Stimulated activated CD4-positive, alpha-beta T cell treated with anti-CD3 and anti-CD28 coated beads, TNF-alpha, amount 100 ng/mL, for 4 hours (primary cell): ENCODE measurements at places on chromosomes 12 and 14.

DNA sequence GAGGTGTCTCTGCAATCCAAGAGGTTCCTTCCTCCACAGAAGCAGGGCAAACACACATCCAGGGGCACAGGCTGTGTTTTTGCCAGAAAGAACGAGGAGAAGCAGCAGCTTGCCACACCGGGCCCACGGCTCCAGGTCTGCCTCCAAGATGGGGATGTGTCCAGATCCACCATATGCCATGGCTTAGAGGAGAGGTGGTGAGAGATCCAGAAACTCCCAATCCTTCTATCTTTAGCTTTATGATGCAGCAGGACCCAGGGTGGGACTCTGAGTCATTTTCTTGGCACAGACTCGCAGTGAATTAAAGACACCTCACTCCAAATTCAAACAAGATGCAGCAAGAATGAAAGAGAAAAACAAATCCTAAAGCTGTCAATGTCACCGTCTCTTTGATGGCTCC, 481.4 kb upstream of the TMEM132C start:
- no peak for DNase-seq

DNA sequence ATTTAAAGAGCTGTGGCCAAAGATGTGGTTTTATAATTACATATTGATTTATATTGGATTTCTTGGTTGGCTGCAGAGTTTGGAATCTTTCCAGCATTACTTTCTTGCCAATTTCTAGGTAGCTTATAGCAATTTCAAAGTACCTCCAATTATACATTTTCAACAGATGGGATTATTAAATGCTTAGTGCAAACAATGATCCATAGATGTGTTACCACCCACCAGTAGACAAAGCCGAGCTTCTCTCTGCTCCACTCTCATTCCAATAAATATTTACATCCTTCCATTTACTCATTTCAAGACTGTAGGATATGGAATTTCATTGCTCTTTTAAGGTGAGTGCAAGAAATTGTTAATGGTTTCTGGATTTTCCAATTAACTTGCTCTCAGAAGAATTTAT, 21.6 kb upstream of the TMCC3 start:
- no peak for DNase-seq

GRCh38 chr14:37709419-37710195, 114.2 kb downstream of the TTC6 start:
- no peak for DNase-seq

- DNase-seq, result no peak
These were observed 20.1 kb downstream of the MDM2 start for GRCh38 chr12:68827895-68828671.

GRCh38 chr12:114789276-114789675, 105.3 kb upstream of the TBX3 start:
- no peak for DNase-seq

GRCh38 chr12:4024701-4025100, 151.5 kb upstream of the PARP11 start:
- DNase-seq, result no peak

GRCh38 chr12:11652351-11653040, 3.0 kb downstream of the ETV6 start:
- DNase-seq, result no peak

- no peak for DNase-seq
These were observed 31.4 kb downstream of the MAP1LC3B2 start for GRCh38 chr12:116590561-116590960.

DNA sequence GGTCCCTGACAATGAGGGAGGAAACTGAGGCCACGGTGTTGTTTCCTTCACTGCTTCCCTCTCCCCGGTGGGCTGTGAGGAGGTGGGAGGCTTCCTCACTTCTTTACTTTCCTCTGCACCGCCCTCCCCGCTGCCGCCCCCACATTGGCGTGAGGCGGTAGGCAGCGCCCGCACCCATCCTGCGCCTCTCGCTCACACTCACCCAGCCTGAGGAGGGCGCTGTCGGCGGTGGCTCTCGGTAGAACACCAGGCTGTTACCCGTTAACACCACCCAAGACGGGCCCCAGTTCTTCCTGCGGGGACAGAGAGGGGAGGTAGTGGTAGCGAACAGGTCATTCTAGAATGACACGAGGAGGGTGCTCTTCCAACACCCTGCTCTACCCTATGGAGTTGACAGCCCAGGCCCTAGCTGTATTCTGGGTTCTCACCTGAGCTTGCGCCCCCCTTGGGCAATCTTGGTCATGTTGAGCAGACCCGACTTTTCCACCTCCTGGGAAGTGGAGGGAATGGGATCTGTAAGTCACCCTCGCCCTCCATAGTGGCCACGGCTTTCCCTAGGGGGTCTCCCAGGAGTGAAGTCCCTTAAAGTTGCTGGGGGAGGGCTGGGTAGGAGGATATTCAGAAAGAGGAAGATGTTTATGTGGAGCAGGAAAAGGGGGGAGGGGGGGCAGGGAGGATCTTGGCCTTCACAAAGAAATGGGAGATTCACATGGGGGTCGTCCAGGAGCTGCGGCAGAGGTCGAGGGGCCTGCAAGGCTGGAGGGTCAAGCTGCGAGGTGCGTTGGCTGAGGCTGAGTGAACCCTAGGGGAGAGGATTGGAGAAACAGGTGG, 3.3 kb downstream of the ARHGAP9 start:
- no peak for DNase-seq

DNA sequence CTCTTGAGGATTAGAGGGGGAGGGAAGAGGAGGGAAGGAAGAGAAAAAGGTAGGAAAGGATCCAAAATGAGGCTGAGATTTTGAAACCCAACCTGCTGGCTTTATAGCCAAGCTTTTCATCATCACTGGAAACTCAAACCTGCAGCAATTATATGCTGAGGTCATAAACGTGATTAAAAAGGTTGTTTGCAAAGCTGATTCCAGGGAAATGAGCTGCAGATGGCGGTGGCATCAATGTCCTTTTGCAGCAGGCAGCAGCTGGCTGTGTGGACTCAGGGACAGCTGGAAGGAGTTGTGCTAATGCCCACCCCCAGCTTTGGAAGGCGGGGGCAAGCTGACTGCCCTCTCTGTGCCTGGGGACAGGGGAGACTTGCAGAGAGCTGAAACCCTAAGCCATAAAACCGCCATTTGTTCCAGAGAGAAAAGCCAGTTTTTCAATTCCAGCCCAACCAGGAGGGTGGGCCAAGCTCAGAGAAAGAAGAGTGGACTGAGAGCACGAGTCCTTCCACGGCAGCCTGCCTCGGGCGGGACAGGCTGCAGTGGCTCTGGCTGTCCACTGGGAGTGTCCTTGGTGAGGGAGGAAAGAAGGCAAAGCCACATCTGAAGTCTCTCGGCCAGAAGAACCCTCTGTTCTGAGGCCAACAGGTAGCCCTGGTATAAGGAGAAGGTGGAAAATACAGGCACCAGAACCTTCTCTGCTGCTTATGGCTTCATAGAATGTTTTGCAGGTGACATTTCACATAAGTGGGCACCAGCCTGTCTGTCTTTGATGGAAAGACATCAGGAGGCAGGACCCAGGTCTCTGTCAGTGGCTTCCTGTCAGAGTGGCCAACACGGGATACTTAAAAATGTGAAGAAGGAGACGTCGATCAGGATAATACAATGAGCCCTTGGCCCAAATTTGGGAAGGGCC, 90.7 kb downstream of the SINHCAF start:
- no peak for DNase-seq

GRCh38 chr12:126424696-126425095, 1359.5 kb downstream of the AACS start:
- no peak for DNase-seq

DNA sequence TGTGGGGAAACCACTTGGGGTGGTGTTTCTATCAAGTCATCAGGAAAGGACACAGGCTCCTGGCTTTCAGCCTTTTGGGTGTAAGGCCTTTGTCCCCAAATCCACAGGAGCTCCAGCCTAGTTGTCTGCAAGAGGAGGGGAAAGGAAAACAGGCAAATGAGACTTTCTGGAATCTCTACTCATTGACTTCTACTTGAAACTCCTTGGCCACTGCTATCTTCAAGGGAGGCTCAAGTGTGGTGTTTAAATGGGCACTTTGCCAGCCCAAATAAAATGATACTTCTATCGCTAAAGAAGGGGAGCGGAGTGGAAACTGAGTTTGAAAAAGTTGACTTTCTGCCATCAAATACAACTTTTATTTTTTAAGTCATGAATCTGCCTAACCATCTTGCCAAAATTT, 445.9 kb upstream of the RGS6 start:
- no peak for DNase-seq

GRCh38 chr12:2341871-2342270, 289.1 kb downstream of the CACNA1C start:
- no peak for DNase-seq

GRCh38 chr14:71414631-71415403, 507.6 kb downstream of the PCNX1 start:
- DNase-seq, result no peak

GRCh38 chr14:53956427-53957201, at the start of gene BMP4:
Gene BMP4, minus strand, starts transcription at chr14:53956825. Its CDS starts 4,603 bp downstream, at chr14:53952222.
- no peak for DNase-seq

DNA sequence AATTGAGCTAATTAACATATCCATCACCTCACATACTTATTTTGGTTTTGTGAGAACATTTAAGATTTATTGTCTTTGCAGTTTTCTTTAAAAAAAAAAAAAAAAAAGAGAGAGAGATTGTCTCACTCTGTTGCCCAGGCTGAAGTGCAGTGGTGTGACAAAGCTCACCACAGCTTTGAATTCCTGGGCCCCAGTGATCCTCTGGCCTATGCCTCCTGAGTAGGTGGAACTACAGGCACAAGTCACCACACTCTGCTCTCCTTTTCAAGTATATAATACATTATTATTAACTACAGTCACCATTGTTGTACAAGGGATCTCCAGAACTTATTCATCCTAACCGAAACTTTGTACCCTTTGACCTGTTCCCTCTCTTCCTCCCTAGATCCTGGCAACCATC, 64.0 kb downstream of the NUMB start:
- DNase-seq, result no peak

DNA sequence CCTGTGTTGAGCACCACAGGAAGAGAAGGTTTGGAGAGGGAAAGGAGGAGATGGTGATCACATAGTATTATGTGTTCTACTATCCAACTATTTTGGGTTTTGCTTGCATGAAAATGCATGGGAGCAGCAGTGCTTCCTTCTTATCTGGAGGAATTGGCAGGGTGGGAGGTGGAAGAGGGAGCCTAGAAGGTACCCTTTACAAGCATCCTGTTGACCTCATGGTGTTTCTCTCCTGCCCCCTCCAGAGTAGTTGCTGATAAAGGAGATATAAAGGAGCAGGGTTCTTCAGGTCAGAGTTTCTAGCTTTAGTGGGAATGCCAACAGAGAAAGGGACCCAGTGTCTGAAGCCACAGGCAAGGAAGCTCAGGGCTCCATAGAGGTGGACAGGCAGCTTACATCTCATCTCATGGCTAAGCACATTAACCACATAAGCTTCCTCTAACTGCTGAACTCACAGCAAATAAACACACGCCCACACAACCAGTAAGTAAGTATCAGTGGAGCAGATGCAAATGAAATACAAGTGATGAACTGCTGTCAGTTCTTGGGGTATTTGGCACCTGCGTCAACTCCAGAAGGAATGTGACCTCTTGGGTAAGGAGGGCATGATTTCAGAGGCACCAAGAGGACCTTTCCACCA, 174.2 kb upstream of the SLC38A2 start:
- no peak for DNase-seq

- no peak for DNase-seq
These were observed 35.8 kb downstream of the SENP1 start for GRCh38 chr12:48070033-48070432.

DNA sequence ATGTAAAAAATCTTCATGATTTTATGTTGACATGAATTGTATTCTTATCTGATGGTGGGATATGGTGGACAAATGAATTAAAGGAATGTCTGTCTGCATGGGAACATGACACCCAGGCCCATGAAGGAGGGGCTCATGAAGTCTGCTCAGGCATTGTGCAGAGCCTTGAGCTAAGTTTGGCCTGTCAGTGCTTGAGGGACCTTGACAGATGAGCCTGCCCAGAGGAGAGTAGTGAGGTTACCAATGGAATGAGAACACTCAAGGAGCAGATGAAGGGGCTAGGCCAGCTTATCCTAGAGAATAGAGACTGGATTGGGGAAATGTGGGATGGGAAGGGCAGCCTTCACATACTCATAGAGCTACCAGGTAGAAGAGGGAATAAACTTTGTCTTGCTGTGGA, 68.8 kb downstream of the TMX1 start:
- no peak for DNase-seq

GRCh38 chr12:124380796-124381455, 86.0 kb downstream of the RFLNA start:
- DNase-seq, result no peak

GRCh38 chr12:63021116-63021515, 86.2 kb upstream of the PPM1H start:
- DNase-seq, result no peak

DNA sequence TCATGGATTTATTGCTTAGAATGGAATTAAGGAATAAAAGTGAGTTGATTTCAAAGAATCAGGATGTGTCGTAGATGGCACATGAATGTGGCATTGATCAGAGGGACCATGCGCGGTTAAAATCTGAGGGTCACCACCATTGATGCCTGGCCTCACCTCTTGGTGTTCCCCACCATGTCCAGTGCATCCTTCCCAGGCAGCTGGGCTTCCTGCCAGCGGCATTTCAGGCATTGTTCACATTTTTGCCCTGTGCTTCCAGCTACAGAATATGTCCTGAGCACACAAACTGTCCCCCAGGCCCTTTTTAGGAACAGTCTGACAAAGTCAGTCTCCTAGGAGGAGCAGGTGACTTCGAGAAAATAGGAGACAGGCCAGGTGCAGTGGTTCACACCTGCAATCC, 42.0 kb upstream of the TSPAN9 start:
- no peak for DNase-seq

DNA sequence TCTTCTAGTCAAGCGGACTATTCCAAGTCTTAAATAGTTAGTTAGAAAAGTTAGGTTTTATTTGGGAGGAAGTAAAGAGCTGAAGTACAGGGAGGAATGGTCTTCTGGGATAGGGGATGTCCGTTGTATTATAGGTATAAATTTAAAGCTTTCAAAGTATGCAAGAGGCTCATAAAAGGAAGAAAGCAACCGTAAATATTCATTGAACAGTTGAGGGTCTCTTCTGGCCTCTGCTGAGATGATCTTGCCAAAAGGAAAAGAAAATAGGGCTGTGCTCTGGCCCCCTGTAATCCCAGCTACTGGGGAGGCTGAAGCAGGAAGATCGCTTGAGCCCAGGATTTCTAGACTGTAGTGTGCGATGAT, 377 bp upstream of the TIMELESS start:
- DNase-seq, result no peak

DNA sequence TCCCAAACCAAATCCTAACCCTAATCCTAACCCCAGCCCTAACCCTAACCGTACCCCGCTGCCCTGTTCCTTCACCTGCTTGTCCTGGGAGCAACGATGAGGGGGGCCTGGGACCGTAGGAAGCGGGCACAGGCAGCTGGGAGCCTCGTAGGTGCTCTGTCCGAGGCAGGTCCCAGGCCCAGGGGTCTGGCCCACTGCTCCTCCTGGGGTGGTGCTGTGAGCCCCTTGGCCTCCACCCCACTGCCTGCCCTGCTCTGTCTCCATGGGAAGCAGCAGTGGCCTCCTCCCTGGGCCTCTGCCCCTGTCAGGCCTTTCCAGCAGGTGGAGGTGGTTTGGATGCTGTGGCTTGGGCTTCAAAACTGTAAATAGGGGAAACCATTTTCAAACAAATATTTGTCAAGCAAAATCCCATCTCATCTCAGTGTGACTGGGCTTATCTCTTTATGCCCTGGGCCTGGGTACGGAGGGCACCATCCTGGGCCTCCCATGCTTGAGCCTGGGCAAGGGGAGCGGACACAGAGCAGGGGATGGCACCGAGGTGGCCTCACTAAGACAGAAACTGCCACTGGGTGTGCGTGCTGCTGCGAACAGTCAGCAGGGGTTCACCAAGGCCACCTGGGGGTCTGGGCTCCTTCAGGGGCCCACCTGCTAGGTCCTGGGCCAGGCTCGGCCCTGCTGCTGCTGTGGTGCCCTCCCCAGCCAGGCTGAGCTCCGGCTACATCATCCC, 3.7 kb upstream of the BEGAIN start:
- no peak for DNase-seq
